ENCODE measurements at places on chromosomes 4 and X. TPM values are rescaled to one million over a fixed set of nuclear protein-coding genes. Genes with fewer than 3 reads are reported as not detected.

PCDH10 gene
- total RNA-seq = not detected

MYOZ2 gene
- total RNA-seq = 0.09 TPM

VSIG4 gene
- total RNA-seq = not detected

YY2 gene
- total RNA-seq = 1.7 TPM

FMR1NB gene
- total RNA-seq = not detected

FGF13 gene
- total RNA-seq = 7.0 TPM

SLITRK2 gene
- not detected for total RNA-seq

CT45A5 gene
- total RNA-seq = not detected

DNA sequence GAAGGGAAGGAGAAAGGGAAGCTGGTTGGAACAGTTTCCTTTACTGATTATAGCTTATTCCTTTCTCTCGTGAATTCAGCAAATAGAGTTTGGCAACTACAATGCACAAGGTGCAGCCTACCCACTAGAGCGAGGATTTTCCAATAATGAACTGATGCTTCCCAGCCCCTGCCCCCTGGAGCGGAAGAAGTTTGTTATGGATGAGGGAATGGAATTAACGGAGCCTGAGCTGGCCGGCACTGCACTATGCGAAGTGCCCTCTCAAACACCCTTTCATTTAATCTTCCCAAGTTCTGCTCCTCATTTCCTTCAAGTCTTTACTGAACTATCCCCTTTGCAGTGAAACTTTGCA lies 42.5 kb upstream of the CBR4 start:
- DNase-seq = no peak

GRCh38 chr4:42778349-42778748 lies 114.2 kb upstream of the GRXCR1 start:
- DNase-seq = no peak

- no peak for DNase-seq
Measured at GRCh38 chrX:103415528-103415927, 39.2 kb downstream of the BEX3 start.

DNA sequence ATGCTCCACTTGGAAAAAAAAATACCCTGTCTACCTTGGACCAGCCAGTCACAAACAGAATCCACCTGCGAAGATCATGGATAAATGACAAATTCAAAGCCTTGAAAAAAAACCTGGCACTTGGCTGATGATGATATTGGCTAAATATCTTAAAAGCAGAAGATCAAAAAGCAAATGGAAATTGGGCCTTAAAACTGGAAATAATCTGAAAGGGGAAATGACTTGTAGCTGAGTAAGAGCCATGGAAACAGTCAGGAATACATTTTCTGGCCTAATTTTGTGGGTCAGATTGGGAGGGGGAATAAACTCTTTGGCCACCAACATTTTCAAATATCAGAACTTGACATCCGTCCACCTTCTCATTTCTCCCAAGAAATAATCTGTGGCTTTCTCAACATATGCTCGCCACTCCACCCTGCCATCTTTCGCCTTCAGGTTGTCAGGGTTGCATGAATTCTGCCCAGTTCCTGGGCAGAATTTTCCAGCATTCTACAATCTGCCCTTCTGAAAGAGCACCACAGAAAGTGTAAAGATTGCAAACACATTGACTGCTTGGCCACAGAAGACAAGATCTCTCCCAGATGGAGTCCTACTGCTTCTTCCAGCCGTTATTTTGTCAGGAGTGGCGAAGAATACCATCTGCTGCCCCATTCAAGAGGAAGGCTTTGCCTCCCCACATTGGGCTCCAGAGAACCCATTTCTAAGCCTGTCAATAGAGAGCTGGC lies 1.7 kb upstream of the NDP start:
- no peak for DNase-seq

GRCh38 chrX:68894142-68894512 lies 65.3 kb downstream of the EFNB1 start:
- DNase-seq = no peak

DNA sequence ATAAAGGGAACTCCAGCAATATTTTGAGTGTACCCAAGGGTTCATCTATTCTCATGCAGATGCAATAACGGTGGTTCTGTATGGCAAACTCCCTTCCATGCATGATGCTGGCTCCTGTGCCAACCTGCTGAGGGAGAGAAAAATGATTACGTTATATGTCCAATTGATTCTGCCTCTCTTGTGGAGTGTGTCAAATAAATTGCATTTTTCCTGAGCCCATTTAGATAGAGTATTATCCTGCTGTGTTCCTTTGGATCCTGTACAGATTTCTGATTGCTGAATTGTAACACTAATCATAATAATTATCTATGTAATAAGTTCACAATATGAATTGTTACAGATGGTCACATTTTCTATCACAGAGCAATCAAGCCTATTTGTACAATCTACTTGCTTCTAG lies 821.7 kb downstream of the C4orf33 start:
- no peak for DNase-seq

DNA sequence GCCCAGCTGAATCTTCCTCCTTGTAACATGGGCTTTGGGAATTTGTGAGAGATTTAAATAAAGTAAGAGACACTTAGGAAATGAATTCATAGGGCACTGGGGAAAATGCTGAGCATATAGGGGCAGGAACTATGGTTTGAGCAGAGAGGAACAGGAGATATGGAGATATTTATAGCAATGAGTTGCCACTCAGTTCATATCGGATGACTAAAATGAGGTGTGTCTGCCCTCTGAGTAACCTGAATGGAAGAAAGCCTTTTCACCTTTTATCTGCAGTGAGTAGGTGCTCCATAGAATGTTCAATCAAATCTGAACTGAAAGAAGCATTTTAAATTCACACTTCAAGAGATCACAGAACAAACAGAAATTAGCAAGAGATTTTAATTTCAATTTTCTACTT lies 105.7 kb downstream of the CEP44 start:
- no peak for DNase-seq

DNA sequence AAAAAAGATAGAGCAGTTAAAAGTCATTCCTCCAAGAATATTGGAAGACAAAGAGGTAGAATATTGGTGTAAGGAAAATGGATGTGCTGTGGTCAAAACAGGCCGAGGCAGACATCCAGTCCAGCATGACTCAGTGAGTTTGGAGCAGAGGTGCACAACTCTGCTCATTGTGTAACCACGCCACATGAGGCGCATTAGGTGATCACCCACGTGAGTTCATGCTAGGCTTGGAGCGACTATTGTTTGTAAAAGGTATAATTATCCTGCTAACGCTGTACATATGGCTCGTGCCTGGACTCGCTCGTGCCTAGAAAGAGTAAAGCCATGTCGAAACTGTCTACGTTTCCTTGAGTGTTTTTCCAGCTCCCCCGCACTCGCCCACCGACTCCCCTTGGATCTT lies 23.9 kb downstream of the C4orf54 start:
- no peak for DNase-seq

- DNase-seq = no peak
Measured at GRCh38 chr4:184451726-184452125, 22.6 kb downstream of the IRF2 start.

- DNase-seq = no peak
Measured at GRCh38 chr4:156188596-156188995, 234.9 kb upstream of the CTSO start.

DNA sequence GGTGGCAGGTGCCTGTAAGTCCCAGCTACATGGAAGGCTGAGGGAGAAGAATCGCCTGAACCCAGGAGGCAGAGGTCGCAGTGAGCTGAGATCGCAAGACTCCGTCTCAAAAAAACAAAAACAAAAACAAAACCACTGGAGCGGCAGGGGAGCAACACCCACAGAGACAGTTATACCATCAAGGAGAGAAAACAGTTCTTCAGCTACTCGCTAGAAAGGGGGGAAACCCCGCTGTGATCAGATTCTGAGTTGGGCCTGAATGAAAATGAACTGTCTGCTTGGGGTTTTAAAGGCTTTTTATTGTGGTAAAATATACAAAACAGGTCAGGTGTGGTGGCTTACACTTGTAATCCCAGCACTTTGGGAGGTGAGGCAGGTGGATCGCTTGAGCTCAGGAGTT lies 16.8 kb upstream of the IRAK1 start:
- DNase-seq = no peak

GRCh38 chr4:40308528-40309122 lies 26.5 kb upstream of the CHRNA9 start:
- DNase-seq = no peak

GRCh38 chr4:71231129-71232055 lies 107.4 kb upstream of the SLC4A4 start:
- no peak for DNase-seq

GRCh38 chr4:66591968-66592367 lies 921.7 kb upstream of the EPHA5 start:
- no peak for DNase-seq

GRCh38 chr4:111979921-111980320 lies 165.3 kb upstream of the FAM241A start:
- DNase-seq = no peak

- DNase-seq = no peak
Measured at GRCh38 chrX:71636438-71637252, 18.3 kb upstream of the CXCR3 start.

GRCh38 chr4:16329797-16330134 lies 103.5 kb upstream of the TAPT1 start:
- no peak for DNase-seq

DNA sequence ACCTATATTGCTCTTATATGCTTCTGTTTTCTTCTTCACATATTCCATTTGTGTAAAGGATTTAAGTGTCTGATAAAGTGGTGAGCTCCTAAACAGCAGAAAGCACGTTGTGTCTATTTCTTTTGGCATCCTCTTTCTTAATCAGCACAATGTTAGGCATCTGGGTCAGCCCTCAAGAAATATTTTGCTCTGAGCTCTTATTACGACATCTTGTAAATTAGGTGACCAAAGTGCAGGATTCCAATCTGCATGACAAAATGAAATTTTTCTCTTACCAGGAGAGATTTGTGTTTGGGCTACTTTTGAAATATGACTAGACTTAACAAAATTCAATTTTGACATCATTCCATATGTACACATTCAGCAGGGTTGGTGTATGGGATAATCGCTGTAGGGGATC lies 210.0 kb upstream of the IGFBP7 start:
- no peak for DNase-seq

GRCh38 chr4:132770776-132771175 lies 378.3 kb upstream of the PCDH10 start:
- no peak for DNase-seq

GRCh38 chrX:123755107-123755506 lies 22.3 kb upstream of the THOC2 start:
- DNase-seq = no peak

GRCh38 chrX:24027985-24028384 lies 999 bp upstream of the KLHL15 start:
- no peak for DNase-seq

DNA sequence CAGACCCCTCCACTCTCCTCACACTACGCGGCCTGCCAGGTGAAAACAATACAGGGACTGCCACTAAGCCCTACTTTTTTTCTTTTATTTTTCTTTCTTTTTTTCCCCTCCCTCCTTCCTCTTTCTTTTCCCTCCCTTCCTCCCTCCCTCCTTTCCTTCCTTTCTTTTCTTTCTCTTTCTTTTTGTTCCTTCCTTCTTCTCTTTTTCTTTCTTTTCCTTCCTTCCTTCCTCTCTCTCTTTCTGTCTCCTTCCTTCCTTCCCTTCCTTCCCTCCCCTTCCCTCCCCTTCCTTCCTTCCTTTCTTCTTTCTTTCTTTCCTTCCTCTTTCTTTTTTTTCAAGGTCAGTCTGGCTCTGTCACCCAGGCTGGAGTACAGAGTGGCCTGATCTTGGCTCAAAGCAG lies 41.9 kb downstream of the RWDD4 start:
- no peak for DNase-seq

DNA sequence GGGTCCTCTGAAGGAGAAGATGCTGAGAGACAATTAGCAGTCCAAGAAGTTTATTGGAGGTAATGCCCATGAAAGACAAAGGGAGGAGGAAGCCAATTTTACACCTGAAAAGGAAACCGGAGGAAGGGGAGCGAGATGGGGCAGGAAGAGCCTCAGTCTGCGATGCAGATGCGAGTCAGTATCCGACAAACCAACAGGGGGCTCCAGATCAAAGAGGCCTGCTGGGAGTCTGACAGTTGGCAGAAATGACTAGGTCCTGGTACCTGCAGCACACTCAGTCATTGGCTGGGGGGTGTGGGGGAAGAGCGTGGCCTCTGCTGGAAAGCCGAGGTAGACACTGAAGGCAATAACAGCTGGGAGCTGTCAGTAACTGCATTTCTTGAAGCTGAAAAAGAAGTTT lies 231.1 kb upstream of the CENPE start:
- DNase-seq = no peak

Data from SJSA1 (cell line).